Endothelial cell (in vitro differentiated cells): ENCODE measurements at places on chromosomes 2 and 18.

DNA sequence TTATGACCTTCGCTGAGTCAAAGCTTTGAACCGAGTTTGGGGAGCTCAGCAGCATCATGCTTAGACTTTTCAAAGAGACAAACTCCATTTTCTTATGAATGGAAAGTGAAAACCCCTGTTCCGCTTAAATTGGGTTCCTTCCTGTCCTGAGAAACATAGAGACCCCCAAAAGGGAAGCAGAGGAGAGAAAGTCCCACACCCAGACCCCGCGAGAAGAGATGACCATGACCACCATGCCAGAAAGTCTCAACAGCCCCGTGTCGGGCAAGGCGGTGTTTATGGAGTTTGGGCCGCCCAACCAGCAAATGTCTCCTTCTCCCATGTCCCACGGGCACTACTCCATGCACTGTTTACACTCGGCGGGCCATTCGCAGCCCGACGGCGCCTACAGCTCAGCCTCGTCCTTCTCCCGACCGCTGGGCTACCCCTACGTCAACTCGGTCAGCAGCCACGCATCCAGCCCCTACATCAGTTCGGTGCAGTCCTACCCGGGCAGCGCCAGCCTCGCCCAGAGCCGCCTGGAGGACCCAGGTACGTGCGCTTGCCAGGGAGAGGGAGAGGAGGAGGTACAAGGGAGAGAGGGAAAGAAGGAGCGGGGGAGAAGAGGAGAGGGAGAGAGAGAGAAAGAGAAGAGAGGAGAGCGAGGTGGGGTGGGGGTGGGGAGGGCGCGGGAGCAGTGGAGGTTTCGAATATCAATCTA is at the start of gene DLX1:
Gene DLX1 (plus strand): TSS at position 48 of the 700 bp plus-strand sequence. CDS start 171 bp downstream, at position 219.
- no peak for DNase-seq

DNA sequence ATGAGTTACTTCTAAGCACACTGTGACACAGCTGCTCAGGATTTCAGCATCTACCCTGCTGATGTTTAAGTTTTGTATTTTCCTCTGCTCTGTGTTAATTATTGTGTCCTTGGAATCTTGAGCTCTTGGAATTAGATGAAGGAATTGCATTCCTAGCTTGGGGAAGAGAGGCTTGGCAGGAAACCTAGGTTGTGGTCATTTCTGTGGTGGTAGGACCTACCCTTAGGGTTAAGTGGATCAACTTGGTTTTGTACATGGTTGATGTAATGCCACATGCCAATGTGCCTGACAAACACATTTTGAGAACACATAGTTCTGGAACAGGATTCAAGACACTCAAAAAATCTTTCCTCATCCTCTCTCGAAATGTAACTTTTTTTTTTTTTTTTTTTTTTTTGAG is 264.5 kb upstream of the MEX3C start:
- DNase-seq = no peak

DNA sequence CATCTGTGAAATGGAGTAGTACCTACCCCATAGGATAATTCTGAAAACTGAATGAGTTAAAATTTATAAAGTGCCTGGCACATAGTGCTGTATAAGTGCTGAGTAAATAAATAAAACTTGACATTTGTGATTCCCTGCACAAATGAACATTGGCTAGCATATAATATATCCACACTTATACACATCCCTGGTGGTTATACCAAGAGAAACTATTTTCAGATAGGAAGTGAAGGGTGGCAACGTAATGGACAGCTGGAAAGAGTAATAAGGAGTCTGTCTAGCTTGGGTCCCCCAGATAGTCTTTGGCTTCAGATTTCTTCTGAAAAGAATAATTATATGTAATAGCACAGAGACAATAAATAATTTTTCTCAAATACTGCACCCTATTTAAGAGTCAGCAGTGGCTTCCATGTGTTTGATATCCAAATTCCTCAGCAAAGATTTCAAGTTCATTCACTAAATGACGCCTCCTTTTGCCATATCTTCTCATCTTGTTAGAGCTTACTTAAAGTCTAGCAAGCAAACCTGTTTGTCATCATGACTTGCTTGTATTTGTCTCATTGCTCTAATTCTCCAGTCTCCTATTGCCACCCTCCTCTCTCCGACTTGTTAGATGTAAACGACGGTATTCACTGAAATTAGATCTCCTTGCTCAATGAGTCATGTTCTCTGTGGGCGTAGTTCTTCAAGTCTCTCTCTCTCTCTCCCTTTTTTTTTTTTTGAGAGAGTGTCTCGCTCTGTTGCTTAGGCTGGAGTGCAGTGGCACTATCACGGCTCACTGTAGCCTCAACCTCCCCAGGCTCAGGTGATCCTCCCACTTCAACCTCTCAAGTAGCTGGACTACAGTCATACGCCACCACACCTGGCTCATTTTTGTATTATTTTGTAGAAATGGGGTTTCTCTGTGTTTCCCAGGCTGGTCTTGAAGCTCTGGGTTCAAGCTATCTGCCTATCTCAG is 8.7 kb upstream of the ADGRF3 start:
- DNase-seq = no peak

- DNase-seq = no peak
These were observed 302.5 kb downstream of the PIEZO2 start for GRCh38 chr18:10846657-10847407.

- DNase-seq = no peak
These were observed 143.1 kb upstream of the CAPN13 start for GRCh38 chr2:30950339-30950738.

DNA sequence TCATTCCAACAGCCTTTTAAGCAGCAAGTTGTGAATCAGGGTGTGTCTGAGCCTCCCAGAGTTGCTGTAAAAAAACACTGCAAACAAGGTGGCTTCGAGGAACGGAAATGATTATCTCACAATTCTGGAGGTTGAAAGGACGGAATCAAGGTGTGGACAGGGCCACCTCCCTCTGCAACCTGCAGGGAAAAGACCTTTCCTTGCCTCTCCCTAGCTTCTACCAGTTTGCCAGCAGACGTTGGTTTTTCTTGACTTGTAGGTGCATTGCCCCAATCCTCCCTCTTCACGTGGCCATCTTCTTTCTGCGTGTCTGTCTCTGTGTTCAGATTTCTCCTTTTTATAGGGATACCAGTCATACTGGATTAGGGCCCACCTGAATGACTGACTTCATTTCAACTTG is 24.8 kb upstream of the TMEM131 start:
- DNase-seq = no peak

- DNase-seq = no peak
These were observed 1104.4 kb upstream of the CRIM1 start for GRCh38 chr2:35251156-35251555.

- no peak for DNase-seq
These were observed at the start of gene GPBAR1 for GRCh38 chr2:218260742-218261422. Gene GPBAR1, plus strand, starts transcription at chr2:218261015. Its CDS starts 1,710 bp downstream, at chr2:218262725.

DNA sequence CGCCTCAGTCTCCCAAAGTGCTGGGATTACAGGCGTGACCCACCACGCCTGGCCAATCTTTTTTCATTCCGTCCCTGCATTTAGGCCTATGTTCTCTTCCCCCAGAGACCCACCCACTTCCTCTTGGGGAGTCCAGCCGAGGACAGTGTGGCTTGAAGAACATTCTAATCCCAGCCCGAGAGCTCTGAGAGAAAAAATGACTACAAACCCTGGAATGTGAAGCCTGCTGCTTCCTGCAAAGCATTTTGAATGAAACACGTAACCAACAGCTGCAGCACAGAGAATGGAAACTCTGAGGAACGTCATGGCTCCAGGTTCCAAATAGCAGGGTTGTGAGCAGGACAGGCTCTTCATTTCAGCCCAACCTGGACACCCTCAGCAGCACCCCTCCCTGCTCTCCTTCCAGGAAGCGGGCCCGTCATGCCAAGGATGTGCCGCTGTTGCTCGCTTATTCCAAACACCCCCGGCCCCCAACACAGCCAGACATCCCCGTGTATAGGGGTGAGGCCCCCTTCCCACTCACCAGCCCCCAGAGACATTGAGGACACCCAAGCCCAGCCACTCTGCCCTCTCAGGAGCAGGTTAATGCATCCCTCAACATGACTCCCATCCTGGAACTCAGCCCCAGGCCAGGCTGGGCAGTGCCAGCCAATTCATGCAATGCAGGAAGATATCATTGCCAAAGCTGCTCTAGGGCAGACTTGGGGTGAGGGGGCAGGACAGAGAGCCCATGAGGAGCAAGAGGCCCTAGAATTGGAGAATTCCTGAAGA is 139.8 kb downstream of the ZFP36L2 start:
- no peak for DNase-seq

DNA sequence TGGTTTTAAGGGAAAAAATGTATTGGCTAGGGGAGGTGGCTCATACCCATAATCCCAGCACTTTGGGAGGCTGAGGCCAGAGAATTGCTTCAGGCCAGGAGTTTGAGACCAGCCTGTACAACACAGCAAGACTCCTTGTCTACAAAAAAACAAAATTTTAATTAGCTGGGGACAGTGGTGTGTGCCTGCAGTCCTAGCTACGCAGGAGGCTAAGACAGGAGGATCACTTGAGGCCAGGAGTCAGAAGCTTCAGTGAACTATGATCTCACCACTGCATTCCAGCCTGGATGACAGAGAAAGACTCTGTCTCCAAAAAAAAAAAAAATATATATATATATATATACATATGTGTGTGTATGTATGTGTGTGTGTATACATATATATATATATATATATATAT is 18.5 kb downstream of the CCDC88A start:
- no peak for DNase-seq

GRCh38 chr2:144547494-144547893 is 27.6 kb upstream of the ZEB2 start:
- no peak for DNase-seq

GRCh38 chr2:239881031-239881471 is 144.1 kb downstream of the NDUFA10 start:
- DNase-seq = no peak

DNA sequence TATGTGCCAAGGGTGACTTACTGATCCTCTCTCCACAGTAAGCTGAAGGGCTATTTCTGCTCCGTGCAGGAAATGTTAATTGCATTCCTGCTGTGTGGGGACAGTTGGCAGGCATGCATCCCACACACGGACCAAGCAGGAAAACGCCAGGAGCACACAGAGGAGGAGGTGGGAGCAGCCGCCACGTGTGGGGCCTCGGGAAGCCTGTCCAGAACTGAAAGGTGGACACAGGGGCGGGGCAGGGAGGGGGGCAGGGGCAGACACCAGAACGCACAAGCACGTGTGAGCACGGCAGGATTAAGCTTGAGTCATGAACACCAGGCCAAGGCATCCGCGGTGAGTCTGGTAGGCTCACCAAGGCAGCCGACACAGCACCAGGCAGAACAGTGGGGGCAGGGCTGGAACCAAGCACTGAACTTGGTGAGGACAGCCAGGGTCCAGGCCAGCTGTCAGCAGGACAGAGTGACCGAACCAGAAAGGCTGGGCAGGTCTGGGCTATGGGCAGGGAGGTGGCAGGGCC is 177.1 kb downstream of the EIPR1 start:
- no peak for DNase-seq

- DNase-seq = no peak
These were observed 4.6 kb upstream of the D2HGDH start for GRCh38 chr2:241729868-241730267.

DNA sequence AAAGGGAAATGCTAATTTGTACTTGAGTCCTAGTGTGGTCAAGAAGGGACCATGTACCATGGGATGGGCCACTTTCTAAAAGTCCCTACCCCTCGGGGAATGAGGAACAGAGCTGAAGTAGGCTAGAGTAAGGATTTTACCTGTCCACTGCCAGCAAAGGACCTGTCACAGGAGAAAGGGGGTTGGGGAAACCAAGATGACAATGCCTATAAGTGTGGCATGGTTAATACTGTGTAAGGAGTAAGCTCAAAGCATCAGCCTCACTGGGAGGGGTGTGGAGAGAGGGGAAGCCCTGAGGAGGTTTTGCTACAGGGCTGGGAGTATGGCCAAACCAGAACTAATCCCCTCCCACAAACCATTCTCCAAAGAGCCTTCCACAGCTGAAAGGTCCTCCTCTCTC is 15.8 kb downstream of the GKN2 start:
- no peak for DNase-seq

- no peak for DNase-seq
These were observed 118.6 kb downstream of the MCFD2 start for GRCh38 chr2:46796843-46797625.

- no peak for DNase-seq
These were observed 54.0 kb upstream of the SCN1A start for GRCh38 chr2:166181813-166182154.

DNA sequence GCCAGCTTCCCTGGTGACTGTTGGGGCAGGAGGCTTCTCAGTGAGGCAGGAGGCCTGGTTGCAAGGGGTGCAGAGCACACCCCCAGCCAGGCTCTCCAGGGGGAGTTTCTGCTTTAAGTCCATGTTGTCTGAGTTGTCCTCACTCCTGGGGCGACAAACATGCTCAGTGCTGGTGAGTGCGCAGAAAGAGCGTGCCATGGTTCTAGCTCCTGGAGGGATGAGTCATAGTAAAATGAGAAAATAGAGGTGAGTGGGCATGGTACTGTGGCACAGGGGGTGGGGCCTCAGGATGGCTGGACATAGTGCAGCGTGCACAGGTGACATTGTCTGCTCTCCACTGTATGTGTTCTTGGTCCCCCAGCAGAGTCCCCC is 457.2 kb upstream of the HS6ST1 start:
- DNase-seq = no peak

DNA sequence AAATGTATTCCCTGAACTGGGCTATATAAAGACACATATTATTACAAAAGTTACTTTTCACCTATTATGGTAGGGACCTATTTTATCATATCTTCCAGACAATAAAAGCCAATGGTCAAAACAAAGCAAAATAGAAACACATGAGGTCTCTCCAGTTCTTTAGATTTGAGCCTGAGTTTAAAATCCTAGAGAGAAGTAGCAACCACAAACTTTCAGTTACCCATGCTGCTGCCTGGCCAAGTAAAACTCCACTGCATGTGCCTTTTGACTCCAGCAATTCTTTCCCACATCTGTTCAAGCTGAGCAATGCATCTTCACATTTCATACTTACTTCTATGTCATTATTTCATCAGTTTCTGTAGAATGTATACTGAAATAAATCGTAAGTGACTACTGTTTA is 405.3 kb downstream of the STK39 start:
- DNase-seq = no peak

GRCh38 chr2:237440819-237441281 is 26.9 kb upstream of the COL6A3 start:
- DNase-seq = no peak

DNA sequence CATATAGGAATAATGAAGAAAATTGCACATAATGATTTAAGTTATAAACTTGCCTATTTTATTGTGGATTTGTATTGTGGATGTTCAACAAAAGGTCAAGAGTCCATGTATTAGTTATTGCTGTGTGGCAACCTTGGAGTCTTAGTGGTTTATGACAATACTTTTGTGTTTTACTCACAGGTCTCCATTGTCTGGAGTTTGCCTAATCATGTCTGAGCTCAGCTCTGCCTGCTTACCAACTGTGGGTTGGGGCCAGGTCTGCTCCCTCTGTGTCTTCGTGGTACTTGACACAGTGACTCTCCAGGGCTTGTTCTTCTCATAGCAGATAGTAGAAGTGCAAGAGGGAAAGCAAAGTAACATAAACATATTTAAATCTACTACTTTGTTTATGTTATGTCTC is 382.5 kb downstream of the CBLN2 start:
- DNase-seq = no peak
